ENCODE measurements at places on chromosomes 2 and 18.

DNA sequence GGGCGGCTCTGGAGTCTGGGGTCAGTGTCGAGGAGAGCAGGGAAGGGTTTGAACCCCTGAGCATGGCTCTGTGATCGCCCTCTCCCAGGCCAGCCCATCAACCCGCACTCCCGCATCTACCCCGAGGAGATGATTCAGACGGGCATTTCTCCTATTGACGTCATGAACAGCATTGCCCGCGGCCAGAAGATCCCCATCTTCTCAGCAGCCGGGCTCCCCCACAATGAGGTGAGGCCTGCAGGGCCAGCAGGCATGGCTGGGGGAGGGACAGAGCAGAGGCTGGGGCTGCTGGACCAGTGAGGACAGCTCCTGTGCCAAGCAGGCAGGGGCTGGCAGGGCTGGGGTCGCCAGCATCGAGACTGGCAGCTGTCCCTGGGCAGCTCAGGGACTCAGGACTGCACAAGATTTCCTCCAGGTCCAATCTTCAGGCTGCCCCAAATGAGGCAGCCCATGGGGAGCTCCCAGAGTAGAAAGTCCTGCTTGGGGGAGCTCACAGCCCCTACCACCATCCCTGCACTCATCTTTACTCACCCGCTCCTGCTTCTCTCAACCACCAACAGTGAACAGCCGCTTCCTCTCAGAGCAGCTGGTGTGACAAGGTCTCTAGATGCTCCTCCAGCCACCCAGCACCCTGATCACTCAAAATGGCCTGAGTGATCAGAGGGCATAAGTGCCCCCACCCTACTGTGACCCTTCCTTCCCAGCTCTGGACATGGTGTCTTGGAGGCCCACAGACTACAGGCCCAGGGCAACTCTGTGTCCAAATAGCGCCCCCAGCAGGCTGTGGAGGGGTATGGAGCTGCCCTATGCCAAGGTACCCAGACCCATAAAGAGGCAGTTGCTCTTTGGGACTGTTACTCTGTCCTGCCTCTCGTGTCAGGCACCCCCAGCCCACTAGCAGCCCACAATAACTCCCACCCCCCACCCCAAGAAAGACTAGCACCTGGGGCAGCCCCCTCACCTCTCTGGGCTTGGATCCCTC, 18.3 kb upstream of the ANKRD53 start:
- no peak for DNase-seq

- peak; percentile 46 for DNase-seq
Measured at GRCh38 chr18:79200546-79201268, 131.5 kb downstream of the ATP9B start.

- no peak for DNase-seq
Measured at GRCh38 chr2:119732601-119733164, 27.0 kb upstream of the PTPN4 start.

DNA sequence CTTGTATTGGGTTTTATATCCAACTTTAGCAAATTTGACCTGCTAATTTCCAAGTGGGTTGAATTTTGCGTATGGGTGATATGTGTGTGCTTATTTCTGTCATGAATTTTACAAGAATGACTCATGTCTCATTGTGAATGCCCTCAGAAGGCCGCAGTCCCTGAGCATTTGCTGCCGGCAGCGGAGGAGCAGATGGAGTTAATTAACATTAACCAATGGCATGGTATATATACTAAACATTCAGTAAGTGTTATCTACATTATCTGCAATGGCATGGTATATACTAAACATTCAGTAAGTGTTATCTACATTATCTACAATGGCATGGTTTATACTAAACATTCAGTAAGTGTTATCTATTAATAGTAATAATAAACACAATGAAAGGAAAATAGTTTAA, 90.1 kb downstream of the DOK6 start:
- DNase-seq = no peak

DNA sequence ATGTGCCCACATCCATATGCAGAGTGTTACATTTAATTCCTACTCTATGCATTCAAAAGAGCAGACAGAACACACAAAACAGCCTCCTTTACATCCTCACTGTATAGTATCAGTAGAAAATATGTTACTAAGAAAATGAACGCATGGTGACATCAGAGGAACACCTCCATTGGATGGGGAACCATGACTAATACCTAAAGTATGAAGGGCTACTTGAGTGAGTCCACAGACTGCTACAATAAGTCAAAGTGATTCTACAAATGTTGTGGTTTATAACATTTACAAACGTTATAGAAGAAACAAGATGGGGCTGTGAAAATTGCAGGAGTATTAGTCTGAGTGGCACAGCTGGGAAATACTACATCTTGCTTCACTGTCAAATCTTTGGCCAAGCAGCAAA, 1830.9 kb upstream of the PIK3C3 start:
- DNase-seq = no peak

DNA sequence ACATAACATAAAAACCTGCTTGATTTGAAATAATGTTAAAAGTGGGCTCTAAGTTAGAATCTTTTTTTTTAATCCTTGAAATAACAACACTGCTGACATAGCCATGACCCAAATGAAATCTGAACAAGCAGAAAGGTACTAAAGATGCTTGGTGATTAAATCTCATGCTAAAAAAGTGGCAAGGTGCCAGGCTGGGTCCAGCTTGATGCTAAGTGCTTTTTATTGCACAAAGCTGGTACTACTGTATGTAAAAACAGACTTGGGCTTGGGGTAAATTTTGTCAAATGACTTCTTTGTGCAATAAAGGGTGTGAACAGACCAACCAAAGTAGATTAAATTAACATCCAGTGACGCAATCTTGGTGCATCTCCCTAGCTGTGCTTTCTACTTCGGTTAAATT, 13.4 kb downstream of the BCL11A start:
- DNase-seq = no peak

GRCh38 chr2:88561646-88562388, 65.4 kb downstream of the EIF2AK3 start:
- peak; percentile 48 for DNase-seq

- DNase-seq = no peak
Measured at GRCh38 chr2:136407117-136407951, 289.4 kb upstream of the CXCR4 start.

- no peak for DNase-seq
Measured at GRCh38 chr2:447902-448665, 160.2 kb upstream of the ALKAL2 start.

DNA sequence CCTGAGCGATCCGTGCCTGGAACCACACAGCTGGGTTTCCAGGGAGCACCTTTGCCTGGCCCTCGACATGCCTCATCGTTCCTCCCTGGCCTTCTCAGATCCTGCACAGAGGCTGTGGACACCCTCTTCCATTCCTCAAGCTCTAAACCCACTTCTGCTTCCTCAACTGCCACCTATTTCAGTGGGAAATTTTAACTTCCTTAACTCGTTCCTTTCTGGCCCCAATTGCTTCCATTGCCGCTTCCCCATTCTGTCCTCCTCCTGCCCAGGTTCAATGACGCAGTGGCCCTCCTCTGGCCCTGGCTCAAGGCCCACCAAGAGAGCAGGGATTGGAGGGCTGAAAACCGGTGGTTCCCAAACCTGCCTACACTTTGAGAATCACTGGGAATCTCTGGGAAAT, 4.8 kb upstream of the B3GNT7 start:
- no peak for DNase-seq

DNA sequence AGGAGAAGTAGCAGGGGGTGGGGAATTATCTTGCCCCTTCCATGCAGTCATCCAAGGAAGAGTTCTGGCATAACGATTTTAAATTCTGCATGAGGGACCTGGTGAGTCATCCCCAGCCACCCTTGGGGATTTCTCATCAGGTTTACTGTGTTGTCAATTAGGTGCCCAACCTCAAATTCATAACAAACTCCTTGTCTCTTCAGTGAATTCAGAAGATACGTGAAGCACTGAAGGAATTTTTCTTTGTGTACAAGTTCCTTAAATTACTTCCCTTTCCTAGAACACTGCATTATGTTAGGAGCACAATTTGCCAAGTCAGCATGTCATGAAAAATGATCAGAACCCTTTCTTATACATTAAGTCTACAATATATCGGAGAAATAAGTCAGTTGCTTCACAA, 70.8 kb upstream of the NOSTRIN start:
- DNase-seq = peak; percentile 8

All from GM12865 (cell line).